ENCODE measurements at places on chromosomes 4 and X.

- no peak for DNase-seq
Observed at GRCh38 chrX:132652871-132653270, 164.0 kb upstream of the MBNL3 start.

- DNase-seq, result no peak
Observed at GRCh38 chr4:150211016-150211415, 132.8 kb downstream of the DCLK2 start.

DNA sequence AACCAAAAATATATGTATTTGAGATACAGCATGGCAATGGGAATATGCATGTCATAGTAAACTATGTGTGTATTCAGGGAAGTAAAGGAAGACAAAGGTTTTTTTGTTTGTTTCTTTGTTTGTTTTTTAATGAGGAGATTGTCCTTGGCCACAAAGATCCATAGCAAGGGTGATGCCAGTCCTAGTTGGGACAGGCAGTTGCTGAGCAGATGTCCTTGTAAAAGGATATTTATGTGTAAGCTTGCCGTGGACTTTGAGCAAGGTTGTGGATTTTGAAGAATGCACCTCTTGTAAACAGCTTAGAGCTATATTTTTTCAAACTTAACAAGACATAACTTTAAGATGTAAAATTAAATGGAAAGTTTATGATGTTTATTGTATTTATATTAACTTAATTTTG, 69.9 kb upstream of the GABRE start:
- DNase-seq, result no peak

- no peak for DNase-seq
Observed at GRCh38 chrX:10502961-10503360, 117.4 kb downstream of the MID1 start.

DNA sequence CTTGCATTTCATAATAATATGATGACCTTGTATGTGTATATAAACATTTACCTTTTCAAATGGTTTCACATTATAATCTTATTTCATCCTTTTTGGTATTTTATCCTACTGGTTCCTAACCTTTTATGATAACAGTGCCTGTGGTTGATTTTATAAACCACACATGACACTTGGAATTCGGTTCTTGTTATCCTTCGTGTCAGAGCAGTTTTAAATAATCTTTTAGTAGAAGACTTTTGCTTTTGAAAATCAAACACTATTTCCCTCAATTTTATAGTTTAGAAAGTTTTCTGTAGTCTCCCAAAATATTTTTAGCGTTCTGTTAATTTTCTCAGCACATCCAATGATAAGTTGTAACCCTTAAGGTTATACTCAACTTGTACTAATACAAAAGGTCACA, 676.8 kb downstream of the RAPGEF2 start:
- no peak for DNase-seq
